GM10248 (cell line): ENCODE measurements at places on chromosomes 6 and 20.

GRCh38 chr20:15889514-15890256 lies 683.6 kb downstream of the KIF16B start:
- no peak for DNase-seq

DNA sequence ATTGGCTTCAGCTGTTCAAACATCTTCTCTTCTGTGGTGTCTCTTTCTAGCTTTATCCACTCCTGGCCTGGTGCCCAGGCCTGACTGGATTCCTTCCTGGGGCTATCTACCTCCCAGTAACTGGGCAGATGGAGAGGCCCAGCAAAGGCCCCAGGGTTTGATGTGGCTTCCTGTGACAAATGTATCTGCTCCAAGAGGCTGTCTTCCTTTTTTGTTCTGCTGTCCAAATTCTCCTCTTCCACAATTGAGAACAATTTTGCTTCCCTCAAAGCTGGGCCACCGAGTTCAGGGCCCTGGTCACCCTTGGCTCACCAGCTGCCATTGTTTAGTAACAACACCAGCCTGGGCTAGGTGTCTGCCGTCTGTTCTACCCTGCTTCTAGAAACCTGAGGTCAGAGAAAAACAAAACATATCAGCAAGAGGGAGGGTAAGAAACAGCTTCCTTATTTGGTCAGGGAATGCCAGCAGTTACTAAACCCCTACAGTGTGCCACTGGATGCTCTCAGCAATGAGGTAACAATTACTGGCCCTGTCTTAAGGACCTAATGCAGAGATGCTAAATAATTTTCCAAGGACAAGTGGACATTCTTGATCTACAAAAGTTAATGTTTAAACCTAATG lies 3.9 kb downstream of the ZFP57 start:
- DNase-seq = no peak

DNA sequence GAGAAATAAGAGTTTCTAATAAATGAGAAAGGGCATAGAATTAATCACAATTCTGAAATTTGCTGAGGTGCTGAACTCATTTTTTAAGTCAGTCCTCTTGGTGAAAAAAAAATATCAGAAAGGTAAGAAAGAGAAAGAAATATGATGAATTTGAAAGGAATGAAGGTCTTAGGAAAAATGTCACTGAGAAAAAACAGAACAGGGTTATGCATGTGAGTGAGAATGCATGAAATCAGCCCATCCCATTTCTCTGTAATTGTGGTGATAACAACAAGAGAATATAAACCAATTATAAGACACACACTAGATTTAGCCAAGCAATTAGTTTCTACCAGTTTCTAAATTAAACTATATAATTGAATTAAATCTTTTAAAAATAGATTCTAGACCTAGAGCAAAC lies 138.9 kb downstream of the TBX18 start:
- DNase-seq = no peak

DNA sequence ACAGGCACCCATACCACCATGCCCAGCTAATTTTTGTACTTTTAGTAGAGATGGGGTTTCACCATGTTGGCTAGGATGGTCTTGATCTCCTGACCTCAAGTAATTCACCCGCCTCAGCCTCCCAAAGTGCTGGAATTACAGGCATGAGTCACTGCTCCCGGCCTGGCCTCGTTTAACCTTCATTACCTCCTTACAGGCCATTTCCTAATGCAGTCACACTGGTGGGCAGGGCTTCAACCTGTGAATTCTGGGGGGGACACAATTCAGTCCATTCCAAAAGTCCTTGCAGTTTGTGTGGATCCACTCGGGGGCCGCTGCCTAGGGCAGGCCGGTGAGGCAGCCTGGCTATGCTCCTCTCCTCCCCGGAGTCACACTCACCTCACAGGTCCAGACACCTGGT lies 112.4 kb upstream of the SNX9 start:
- no peak for DNase-seq

DNA sequence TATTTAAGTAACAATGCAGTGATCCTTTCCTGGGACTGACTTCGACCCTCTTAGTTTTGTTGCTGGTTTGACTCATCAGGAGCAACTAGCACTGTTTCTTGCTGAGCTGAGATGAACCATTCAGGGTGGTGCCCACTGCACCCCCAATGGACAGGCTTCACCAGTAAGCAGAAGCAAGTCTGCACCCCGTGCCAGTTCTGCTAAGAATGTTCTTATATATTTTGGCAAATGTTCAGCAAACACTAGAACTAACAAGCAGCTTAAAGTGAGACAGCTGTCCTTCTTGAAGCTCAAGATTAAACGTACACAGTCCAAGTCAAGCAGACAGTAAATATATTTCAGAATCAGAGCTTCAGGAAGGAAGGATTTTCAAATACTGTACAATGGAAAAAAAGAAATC lies 561.3 kb upstream of the CDH4 start:
- DNase-seq = no peak

- DNase-seq = no peak
These were observed 287.0 kb downstream of the CDC5L start for GRCh38 chr6:44674226-44675155.

- no peak for DNase-seq
These were observed 118.7 kb downstream of the HFE start for GRCh38 chr6:26205625-26206574.

- no peak for DNase-seq
These were observed 4.9 kb downstream of the VGLL2 start for GRCh38 chr6:117270055-117270842.

GRCh38 chr20:46900826-46901225 lies 6.2 kb downstream of the EYA2 start:
- no peak for DNase-seq

GRCh38 chr20:32672982-32673851 lies 524 bp downstream of the C20orf203 start:
- peak; percentile 75 for DNase-seq

- no peak for DNase-seq
These were observed 7.7 kb upstream of the KLHL31 start for GRCh38 chr6:53673162-53673727.
